ENCODE measurements at places on chromosomes 4 and X.

DNA sequence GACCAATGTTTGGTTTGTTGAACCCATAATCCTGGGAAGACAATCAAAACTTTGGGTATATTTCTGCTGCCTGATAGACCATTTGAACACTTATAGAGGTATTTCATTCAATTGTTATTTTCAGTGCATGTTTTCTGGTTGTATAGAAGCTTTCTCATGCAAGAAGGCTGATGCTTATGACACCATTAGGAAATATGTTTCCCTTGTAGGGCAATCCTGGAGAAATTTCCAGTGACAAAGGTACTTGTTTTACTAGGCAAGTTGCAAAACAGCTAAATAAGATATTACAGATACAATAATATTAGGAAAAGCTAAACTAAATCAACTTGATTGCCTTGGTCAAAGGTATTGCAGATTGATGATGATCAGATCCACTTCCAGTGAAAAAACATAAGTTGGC lies 32.8 kb upstream of the FGF2 start:
- no peak for DNase-seq

GRCh38 chrX:154029439-154029838 lies 9.7 kb upstream of the IRAK1 start:
- DNase-seq, result no peak

- no peak for DNase-seq
Measured at GRCh38 chrX:31212856-31213748, 141.3 kb upstream of the FTHL17 start.

DNA sequence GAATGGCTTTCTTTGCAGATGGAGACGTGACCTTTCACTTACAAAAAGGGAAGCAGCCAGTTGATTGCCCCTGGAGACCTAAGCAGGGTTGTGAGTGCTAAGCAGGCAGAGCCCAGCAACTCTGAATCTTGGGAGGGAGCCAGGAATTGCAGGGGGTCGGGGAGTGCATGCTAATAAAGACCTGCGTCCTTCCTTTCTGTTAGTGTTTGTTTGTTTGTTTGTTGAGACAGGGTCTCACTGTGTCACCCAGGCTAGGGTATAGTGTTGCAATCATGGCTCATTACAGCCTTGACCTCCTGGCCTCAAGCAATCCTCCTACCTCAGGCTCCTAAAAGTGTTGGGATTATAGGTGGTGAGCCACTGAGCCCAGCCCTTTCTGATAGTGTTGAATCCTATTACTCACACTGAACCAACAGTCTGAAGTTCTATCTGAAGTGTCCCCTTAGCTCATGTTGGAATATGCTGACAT lies 137.4 kb downstream of the CEP135 start:
- no peak for DNase-seq

DNA sequence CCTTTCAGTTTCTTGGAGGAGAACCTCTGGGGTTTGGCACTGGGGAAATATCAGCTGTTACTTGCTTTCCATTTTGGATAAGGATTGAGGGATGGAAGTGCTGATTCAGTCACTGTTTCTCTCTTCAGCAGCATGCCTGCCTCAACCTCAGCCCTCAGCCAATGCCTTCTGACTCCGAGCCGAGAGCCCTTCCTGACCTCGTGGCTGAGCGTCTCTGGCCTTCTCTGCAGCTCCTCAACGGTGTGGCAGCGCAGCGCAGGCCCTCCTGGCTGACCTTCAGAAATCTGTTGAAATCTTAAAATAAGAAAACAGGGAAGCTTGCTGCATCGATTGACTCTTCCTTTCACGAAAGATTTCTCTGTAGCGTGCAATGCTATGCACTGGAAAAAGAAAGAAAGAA lies 434.3 kb upstream of the FAT1 start:
- no peak for DNase-seq

DNA sequence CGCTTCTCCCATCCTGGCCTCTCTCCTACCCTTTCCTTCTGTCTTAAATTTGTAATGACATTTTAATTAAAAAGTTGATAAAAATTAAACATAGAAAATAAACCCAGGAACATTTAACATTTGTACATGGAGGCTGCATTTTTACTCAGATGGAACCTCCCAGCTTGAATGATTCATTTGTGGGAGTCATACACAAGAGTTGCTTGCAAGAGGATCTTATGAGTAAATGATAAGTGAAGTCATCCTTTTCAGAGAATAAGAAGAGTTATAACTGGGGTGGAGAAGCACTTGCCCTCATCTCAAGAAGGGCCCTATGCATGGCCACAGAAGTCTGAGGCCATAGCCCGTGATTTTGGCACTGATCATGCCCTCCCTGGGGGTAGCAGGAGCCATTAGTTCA lies 482.9 kb upstream of the BOD1L1 start:
- no peak for DNase-seq

DNA sequence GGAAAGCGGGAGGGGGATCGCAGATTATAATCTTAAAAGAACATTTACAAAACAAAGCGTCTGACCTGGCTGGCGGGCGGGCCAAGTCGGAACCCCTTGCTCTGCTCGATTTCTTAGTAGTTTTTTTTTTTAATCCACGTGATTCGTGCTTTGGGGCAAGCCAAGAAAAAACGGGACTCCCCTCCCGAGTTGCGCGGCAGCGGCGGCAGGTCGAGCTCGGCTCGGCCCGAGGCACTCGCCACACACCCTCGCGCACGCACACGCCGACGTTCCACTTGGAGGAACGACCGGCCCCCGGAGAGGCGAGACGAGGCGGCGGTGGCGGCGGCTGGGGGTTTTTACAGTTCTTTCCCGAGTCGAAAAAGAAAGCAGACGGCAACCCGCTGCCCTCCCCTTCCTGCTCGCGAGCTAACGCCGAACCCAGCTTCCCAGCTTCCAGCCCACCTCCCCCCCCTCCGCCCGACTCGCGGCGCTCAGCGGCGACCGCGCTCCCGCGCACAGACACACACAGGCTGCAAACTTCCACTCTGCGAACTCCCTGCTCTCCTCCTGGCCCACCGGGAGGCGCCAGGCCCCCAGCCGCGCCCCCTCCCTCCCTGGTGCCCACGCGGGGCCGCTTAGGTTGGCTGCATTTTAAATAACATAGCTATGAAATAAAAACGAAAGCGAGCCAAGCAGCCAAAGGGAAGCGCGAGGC lies 1.2 kb downstream of the BCOR start:
- no peak for DNase-seq

GRCh38 chr4:2910409-2910808 lies 52.8 kb downstream of the NOP14 start:
- DNase-seq, result no peak

DNA sequence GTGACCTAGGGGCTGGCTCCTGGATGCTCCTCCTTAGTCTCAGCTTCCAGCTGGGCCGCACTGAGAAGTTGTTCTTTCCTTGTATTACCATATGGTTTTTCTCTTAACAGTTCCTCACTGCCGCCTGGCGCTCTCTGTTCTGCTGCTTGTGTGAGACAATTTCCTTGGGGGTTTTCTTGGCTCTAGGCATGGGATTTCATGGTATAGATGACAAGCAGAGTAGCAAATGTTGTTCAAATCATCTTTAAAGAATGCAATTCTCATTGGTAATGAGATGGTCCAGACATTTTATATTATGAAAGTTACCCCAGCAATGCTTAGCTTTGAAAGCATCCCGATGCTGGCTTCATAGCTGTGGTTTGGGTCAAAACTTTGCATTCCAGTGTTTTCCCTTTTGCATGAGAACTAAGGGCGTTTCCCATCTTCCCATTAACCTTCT lies 37.6 kb downstream of the SEPTIN11 start:
- no peak for DNase-seq

Measured in RWPE1 (cell line).